ENCODE measurements at places on chromosomes 16 and 17.

- DNase-seq: peak; percentile 75
These were observed 1.9 kb downstream of the SLC16A3 start for GRCh38 chr17:82230609-82231311.

DNA sequence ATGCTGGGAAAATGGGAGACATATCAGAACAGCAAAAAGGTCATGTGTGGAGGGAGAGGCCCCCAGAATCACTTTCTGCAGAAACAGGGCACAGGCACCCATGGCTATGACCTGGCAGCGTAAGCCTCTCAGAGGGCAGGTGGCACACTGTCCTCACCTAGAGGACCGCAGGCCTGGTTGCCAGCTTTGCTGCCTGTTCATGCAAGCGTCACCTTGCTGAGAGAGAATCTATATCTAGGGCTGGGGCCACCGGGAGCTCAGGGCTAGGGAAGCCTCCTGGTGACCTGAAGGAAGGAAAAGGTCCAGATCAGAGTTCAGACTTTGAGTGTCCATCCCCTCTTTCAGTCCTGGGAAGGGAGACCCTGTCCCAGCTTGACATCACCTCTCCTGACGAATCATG is 78.7 kb downstream of the GOSR1 start:
- DNase-seq: no peak

DNA sequence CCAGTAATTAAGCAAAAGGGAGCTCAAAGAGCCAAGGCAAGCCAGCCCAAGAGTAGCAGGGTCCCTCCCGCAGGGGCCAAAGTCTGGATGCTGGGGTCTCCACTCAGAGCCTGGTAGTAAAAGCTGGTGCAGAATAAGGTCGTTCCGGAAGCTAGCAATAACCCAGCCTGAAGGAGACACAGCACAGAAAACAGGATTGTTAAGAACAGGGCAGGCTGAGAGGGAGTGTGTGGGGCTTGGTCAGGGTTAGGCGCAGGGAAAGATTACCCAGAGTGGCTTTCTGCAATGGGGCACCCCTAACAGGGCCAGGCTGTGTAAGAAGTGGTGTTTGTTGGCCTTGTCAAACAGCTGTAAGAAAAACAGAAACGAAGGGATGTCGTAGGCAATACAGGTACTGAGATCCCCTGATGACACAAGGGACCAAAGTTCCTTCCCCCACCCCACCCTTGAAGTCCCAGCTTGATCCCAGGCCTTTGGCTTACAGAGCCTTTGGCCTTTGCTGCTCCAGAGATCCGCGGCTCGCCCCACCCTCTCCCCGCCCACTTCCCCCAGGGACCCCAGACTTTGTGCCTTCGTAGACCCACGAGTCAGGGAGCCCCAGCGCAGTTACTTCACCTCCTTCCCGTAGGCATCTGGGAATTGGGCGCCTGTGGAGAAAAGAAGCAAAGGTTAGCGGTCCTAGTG is 712 bp downstream of the TMEM256 start:
- peak; percentile 29 for DNase-seq

GRCh38 chr17:33674685-33675084 is 381.6 kb upstream of the ASIC2 start:
- DNase-seq: peak; percentile 36

DNA sequence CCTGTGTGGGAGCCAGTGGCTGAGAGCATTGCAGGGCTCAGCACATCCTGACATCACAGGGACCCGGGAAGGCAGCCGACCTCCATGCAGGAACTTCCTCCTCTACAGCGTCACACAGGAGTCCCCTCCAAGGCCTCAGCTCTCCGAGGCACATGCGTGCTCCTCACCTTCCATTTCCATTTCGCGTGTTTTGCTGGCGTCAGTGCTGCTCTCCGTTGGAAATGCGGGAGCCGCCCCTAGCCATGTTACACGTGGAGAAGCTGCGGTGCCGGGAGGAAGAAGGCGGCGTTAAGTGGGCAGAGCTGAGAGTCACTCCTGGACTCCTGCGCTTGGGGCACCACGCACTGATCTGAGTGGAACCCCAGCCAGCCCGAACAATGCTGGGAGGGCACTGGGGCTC is 25.2 kb upstream of the CRISPLD2 start:
- DNase-seq: no peak

DNA sequence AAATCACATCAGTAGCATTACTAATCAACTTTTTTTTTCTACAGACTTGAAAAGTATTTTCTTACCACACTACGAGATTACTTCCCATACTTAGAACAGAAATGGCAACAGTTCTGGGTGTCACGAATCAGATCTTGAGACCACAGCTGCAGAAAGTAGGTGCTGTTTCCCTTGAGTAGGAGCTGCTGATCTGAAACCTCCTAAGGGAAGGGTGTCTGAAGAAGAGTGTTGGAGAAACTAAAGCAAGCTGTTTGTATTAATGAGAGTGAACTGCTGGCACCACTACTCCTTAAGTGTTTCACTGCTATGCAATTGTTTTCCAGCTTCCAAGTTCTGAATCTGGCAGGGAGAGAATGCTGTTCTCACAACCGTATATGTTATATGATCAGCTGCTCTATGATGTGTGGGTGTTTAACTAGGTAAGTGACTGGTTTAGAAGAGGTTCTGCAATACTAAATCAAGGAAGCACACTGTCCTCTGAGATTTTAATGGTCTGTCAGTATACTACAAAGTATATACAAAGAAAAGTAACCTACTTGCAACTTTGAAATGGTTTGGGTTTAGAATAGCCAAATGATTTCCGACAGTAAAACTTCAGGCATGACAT is 3.3 kb downstream of the ZNF652 start:
- DNase-seq: no peak

GRCh38 chr17:45914047-45914717 is 19.8 kb downstream of the MAPT start:
- no peak for DNase-seq

- no peak for DNase-seq
These were observed 26.1 kb downstream of the MEAK7 start for GRCh38 chr16:84478172-84478947.

DNA sequence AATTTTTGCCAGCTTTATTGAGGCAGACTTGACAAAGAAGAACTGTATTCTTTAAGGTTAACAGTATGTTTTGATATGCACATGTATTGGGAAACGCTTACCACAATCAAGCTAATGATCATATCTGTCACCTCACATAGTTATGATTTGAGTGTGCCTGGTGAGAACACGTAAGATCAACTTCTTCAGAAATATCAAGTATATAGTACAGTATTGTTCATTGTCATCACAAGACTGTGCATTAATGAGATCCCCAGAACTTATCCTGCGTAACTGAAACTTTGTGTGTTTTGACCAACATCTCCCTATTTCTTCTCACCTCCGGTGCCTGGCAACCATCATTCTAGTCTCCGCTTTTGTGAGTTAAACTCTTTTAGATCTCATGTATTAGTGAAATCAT is 756.4 kb upstream of the EEF2KMT start:
- no peak for DNase-seq

- no peak for DNase-seq
These were observed 27.2 kb upstream of the IL17C start for GRCh38 chr16:88610909-88611812.

DNA sequence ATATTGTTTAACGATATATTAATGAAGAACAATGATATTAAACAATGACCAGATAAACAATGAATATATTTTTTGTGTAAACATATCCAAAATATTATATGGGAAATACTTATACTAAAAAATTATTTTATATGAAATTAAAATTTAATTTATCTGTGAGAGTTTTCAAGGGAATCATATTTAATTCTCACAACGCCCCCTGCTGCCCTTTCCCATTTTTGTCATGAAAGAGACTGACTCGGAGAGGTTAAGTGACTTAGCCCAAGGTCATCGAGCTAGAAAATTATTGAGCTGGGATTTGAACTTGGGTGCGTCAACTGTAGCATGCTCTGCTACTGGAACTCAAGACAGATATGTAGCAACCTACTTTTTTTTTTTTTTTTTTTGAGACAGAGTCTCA is 7.2 kb upstream of the MYCBPAP start:
- peak; percentile 48 for DNase-seq

DNA sequence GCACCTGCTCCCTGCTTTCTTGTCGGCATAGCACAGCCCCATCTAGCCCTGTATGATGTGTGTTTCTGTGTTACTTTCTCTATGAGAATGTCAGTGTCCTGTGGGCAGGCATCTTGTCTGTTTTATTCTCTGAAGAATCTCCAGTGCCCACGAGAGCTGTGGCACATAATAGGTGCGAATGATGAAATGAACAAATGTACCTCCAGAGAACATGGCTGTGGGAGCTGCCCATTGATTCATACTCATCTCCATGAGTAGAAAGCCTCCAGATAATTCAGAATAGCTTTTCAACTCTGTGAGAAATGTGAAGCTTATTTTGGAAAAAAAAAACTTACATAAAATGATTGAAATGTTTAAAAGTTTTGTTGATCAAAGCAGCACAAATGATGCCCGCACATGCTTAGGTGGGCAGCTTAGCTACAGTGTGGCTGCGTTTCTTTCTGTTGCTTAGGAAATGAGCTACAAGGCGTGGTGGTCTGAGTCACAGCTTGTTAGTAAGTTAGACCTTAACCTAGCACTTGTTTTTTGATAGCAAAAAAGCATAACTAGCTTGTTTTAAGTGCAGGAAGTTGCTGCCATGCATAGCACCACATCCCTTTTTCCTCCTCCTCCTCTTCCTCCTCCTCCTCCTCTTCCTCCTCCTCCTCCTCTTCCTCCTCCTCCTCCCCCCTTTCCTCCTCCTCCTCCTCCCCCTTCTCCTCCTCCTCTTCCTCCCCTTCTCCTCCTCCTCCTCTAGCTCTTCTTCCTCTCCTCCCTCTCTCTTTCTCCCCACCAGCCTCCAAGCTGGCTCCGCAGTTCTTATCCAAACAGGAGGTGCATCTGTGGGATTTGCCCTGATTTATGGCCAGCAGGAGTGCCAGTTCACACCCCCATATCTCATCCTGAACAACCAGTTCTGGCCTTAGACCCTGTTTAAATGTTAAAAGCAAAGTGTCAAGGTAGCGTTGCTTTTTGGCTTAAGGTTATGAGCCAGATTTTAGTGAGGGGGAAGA is 221.5 kb downstream of the IRF8 start:
- DNase-seq: no peak

GRCh38 chr16:85627526-85628264 is 14.6 kb downstream of the GSE1 start:
- DNase-seq: no peak

GRCh38 chr17:8103549-8103948 is 14.8 kb downstream of the ALOXE3 start:
- no peak for DNase-seq

DNA sequence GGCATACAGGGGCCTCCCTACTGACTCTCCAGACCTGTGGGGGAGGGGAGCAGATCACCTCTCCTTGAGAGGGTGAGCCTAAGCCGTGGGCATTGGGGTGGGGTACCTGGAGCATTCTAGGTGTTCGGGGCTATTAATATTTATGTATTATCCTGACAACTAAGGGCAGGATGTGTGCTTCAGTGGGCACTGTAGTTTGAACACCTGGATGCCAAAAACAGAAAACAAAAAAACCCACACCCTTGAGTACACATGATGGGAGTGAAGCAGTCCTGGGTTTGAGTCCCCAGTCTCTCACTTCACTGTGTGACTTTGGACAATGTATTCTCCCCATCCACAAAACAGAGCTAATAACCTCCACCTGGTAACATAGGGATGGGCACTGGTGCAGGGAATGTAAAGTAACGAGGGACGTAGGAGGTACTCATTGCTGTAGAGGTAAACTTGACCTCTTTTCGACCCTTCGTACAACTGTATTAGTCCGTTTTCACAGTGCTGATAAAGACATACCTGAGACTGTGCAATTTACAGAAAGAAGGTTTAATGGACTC is 257.8 kb downstream of the CPPED1 start:
- DNase-seq: no peak

- DNase-seq: peak; percentile 5
These were observed 713 bp downstream of the COX11 start for GRCh38 chr17:54967621-54968261.

DNA sequence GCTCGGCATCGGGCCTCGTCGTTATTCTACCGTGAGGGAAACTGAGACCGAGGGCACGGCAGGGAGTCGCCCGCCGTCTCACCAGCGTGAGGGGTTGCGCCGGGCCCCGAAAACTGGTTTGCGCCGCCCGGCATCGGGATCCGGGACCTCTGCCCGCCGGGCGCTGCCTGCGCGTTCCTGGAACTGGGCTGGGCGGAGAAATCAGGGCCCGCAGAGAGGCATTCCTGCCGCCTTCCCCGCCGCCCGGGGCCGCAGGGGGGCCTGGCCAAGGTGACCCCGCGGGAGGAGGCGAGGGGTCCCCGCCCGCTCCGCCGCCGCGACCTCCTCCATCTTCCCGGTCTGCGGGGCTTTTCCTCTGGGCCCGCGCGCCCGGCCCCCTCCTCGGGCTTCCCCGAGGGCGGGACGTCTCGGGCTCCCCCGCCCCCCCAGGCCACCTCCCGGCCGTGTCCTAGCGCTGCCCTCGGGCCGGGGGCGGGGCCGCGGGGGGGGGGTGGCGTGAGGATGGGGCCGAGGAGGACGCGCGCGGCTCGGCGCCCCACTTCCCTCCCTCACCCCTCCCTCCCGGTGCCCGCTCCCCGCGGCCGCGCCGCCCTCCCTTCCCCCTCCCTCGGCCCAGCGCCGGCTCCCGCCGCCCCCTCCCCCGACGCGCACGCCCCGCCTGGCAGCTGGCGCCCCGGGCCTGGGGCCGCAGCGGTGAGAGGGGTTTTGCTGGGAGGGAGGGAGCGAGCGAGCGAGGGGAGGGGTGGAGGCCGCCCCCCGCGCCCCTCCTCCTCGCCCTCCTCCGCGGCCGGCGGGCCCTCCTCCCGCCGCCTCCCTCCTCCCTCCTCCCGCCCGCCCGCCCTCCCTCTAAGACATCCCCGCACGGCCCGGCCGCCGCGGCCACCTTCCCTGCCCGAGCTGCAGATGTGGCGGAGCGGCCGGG is at the start of gene GLIS2:
Gene GLIS2, plus strand, starts transcription at position 882 of the 922 bp plus-strand sequence. CDS start 16,214 bp downstream, outside the sequence.
- DNase-seq: peak; percentile 32

DNA sequence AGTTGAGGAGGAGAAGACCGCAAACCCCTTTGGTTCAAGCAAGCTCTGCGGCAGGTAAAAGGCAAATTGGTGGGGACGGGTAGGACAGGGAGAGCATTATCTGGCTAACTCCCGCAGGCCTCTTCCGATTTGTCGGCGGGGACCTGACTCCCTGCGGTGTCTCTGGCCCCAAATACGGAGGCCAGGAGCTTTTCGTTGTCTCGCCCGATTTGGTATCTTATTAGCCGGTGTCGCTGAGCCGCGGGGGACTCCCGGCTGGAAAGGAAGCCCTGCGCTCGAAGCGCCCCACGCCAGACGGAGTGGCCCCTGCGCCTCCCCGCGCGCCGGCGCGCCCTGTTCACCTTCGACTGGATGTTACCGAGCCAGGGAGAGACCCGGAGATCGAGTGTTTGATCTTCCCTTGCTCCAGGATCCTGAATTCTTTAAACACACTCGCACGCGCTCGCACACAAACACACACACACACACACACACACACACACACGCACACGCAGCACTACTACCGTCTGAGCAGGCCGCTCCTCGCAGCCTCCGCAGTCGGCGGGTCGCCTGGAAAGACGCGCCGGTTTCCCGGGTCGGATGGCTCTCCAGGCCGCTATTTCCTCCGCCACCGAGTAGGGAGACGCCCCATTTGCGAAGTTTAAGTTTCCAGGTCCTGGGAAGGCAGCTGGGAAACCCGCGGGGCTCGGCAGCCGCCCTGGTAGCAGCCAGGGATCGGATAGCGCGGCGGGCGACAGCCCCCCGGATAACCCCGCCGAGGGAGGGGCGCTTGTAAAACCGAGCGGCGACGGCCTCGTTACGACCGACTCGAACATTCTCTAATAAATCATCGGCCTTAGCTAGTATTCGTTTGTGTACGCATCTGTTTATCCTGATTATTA is 3.3 kb downstream of the PRAC1 start:
- DNase-seq: peak; percentile 26

GRCh38 chr16:75019586-75019985 is 20.8 kb downstream of the ZNRF1 start:
- no peak for DNase-seq

Measured in activated CD4-positive, alpha-beta T cell treated with anti-CD3 and anti-CD28 coated beads, Interleukin-2, amount 50 U/mL, for 48 hours (primary cell).